Fibroblast of skin of right quadriceps (primary cell): ENCODE measurements at places on chromosomes 5 and 9.

- DNase-seq, result peak; percentile 65
Observed at GRCh38 chr5:124902097-124902821, 155.8 kb upstream of the ZNF608 start.

- no peak for DNase-seq
Observed at GRCh38 chr5:76402251-76402885, 717 bp upstream of the IQGAP2 start.

- peak; percentile 30 for DNase-seq
Observed at GRCh38 chr5:76684756-76685519, 31.0 kb upstream of the F2R start.

DNA sequence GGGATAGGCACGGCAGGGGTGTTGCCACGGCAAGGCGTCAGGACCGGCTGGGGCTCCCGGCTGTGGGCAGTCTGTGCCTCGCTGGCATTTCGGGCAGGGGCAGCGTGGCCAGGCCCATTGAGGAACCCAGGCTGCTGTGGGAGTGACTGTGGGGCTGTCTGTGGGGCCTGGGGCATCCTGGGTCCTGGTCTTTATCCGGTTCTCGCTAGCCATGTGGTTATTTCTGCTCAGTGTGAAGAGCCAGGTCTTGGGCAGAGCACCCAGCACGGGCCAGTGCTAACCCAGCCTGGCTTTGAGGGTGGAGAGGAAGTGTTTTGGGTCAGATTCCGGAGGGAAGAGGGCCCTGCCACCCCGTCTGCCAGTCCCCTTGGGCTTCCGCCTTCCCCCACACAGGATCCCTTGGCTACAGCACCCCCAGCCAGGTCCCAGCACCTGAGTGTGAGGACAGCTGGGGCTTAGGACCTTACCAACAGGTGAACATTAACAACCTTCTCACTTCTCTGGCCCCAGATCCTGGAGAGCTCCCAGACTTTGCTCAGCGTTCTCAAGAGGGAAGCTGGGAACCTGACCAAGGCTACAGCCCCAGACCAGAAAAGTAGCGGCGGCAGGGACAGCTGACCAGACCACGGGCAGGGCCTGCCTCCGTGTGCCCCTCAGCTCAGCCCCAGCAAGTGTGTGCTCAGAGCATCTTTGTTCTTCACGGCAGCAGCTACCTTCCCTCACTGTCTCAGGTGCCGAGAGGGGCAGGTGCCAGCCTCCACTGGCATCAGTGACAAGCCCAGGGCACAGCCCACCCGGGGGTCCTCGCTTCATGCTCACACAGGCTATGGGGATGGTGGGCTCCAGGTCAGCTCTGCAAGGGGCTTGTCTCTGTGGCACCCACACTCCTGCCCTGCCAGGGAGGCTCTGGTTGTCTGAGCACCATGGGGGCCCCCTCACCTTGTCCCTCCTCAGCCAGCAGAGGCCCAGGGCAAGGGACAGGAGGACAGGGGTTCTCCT, 1.1 kb downstream of the SSNA1 start:
- DNase-seq, result no peak

GRCh38 chr5:5341531-5342292, 80.8 kb upstream of the ICE1 start:
- peak; percentile 81 for DNase-seq

- no peak for DNase-seq
Observed at GRCh38 chr9:5361326-5362010, 21.8 kb upstream of the RLN1 start.

DNA sequence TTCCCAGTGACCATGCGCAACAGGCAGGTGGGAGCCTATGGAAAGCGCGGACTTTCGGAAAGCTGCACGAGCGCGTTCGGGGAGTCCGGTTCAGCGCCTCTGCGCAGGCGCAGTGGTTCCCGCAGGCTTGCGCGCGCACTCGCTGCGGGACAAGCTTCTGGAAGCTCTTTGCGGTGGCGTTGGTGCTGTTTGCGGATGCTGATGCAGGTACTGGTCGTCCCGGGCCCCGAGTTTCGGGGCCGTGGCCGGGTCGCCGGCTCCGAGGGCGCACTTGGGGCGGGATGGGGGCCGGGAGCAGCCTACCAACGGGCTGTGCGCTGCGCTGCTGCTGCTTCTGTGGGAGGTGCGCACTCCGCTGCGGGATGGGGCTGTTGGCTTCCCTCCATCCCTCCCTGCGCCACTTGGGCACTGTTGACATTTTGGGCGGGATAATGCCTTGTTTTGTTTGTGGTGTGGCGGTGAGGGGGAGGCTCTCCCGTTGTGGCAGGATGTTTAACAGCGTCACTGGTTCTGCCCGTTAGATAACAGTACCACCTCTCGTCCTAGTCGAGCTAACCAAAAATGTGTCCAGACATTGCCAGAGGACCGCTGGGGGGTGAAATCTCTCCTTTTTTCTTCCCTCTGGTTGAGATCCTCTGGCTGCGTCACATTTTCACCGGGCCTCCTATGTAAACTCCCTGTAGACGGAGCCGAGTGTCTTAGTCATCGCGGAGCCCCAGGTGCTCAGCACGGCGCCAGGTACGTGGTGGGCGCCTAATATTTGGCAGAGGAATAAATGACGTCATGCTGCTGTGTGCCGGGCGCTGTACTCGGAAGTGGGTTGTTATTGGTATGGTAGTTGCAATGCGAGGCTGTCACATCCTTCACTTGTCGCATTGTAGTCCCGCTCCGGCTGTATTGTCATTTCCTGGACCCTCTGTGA, at the start of gene ZNF483:
ZNF483 (plus strand) TSS at position 124 of the 922 bp plus-strand sequence. CDS start 2,217 bp downstream, outside the sequence.
- peak; percentile 67 for DNase-seq

DNA sequence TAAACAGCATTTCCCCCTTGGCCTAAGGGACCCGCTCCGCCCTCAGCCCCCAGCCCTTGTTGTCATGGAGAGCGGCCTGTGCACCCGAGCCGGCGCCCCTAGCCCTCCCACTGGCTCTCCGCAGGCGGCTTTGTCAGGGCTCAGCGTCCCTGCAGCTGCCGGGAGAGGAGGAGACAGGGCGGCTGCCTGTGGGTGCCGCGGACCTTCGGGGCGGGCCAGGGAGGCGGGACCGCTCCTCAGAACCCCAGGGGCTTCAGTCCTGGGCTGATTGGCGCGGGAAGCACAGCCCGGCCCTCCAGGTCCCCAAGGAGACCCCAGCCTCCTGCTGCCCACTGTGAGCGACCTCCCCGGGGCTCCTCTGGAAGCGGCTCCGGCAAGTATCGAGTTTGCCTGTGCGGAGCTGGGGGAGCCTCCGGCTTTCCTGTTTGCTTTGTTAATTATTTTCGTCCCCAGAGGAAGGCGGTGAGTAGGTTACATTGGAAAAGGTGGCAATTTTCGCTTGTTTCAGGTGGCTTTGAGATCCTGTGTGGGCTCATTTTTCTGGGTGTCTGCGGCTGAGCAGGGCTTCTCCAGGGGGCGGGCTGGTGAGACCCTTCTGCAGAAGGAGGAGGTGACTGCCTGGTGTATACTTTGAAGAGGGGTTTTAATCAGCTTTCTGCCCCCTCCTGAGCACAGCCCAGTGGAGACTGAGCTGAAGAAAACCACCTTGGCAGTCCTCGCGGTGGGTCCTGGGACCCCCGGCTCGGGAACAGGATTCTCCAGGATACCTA, at the start of gene FGD3:
FGD3 (plus strand) TSS at position 256 of the 770 bp plus-strand sequence. CDS start 28,734 bp downstream, outside the sequence.
- DNase-seq, result no peak

DNA sequence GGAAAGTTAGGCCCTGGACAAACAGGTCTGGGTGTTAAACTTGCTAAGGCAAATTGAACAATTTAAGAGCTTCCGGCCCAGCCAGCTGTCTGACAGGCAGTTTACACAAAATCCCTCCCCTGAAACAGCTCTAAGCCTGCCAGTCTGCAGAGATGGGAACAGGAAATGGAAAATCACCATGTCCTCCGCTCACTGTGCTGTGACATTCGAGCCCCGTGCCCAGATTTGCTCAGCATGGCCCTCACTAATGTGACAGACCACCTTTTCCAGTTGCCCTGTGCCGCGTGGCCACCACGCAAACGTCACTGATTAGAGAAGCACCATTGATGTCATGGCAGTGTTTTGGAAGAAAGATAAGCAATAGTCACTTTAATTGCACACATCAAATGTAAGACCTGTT, 41.0 kb downstream of the CCNJL start:
- DNase-seq, result peak; percentile 14

GRCh38 chr9:107138261-107138992, 144.7 kb upstream of the RAD23B start:
- DNase-seq, result peak; percentile 19

DNA sequence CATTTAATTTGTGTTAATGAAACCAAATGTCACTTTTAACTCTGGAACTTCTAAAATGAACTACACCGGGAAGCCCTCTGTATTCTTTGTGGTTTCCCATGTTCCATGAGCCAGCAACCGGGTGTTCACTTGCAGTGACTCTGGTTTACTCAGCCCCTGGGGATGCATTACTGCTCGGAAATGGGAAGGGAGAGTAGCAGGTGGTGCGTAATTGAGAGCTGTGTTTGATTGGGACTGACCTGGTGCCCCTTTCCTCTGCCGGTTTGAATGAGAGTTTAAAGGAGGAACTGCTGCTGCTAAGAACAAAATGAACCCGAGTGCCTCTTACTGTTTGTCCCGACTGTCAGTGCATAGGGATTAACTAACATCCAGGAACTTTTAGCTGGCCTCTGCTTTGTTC, 100.1 kb upstream of the DHFR start:
- peak; percentile 25 for DNase-seq
